HL-60 (cell line): ENCODE measurements at places on chromosomes 11 and 22.
A peak's percentile ranks its signal among the peaks of the same experiment; 100 is the strongest.

- no peak for DNase-seq
These were observed 124.4 kb downstream of the TEAD1 start for GRCh38 chr11:12798609-12799011.

DNA sequence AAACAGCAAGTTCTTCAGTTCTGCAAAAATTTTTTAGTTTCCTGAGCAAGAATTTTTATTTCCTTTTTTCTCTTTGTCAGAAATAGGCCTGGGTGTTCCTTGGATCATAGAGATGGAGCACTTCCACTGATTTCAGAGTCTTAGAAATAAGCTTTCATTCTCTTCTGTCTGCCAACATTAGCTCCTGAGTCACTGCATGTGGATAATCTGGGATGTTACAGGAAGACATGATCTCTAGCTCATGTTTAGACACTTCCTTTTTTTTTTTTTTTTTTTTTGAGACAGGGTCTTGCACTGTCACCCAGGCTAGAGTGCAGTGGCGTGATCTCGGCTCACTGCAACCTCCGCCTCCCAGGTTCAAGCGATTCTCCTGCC is 13.2 kb upstream of the TMEM218 start:
- peak; percentile 25 for DNase-seq

- DNase-seq, result peak; percentile 3
These were observed 505 bp downstream of the FAM227A start for GRCh38 chr22:38655519-38656255.

GRCh38 chr11:128240546-128240945 is 346.8 kb downstream of the ETS1 start:
- no peak for DNase-seq

GRCh38 chr11:2093575-2094353 is 45.4 kb downstream of the IGF2 start:
- DNase-seq, result no peak

DNA sequence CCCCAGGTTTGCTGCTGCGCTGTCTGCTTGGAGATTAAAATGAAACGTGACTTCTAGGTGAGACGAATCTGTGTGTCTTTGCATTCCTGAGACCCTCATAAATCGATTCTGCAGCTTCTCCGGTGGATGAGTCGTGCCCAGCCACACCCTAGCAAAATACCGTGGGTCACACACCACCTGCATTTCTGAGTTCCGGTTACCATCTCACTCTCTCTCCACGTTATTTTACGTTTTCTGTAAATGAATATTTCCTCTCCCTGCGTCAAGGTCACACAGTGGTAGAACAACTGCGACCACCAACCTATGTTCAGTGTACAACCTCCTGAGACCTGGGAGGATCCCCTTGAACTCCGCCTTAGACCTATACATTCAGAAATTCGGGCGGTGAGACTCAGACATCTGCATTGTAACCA is 1.1 kb downstream of the YWHAH start:
- DNase-seq, result no peak

DNA sequence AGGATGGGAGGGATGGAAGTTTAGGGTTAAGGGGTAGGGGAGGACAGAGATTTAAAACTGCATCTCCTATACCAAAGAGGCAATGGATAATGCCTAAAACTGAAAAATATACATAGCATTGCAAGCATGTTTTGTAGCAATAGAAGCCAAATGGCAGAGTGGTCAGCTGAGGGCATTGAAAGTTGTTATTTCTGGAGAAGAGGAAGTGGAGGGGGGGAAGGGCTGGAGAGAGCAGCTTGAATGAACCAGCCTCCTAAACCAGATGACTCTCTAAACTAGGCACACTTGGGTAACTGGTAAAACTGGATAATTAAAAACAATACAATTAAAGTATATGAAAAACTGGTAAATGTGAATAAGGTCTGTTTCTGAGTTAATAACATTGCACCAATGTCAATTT is 70.3 kb upstream of the TP53I11 start:
- no peak for DNase-seq

DNA sequence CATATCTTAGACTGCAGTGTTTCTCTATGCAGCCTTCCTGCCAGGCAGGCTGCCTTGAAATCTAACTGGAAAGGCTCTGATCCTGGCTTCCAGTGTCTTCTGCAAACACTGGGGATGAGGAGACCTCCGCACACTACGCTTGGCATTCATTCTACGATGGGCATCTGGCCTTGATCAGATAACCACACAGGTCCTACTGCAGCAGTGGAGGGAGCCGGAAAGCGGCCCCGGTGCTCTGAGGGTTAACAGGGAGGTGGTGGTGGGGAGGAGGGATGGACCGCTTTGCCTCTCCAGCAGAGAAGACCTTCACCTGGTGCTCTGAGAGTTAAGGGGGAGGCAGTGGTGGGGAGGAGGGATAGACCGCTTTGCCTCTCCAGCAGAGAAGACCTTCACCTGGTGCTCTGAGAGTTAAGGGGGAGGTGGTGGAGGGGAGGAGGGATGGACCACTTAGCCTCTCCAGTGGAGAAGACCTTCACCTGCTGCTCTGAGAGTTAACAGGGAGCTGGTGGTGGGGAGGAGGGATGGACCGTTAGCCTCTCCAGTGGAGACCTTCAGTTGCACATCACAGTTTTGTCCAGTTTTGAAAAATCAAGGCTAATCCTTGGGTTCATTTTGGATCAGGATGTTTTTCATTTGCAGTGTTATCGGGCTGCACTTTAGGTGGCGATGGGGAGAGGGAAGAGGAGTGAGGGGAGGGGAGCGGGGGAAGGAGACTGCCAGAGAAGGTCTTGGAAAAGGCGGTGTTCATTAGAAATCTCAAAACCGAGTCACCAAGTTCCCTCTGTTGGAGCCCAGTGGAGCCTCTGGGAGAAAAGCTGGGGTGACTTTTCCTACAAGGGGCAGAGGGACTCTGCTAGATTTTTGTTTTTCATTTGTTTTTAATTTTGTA is 5.6 kb downstream of the GAL start:
- DNase-seq, result no peak

- DNase-seq, result no peak
These were observed 27.9 kb downstream of the NAV2 start for GRCh38 chr11:19740586-19740985.

GRCh38 chr11:44931466-44931865 is 19.2 kb downstream of the TP53I11 start:
- no peak for DNase-seq

DNA sequence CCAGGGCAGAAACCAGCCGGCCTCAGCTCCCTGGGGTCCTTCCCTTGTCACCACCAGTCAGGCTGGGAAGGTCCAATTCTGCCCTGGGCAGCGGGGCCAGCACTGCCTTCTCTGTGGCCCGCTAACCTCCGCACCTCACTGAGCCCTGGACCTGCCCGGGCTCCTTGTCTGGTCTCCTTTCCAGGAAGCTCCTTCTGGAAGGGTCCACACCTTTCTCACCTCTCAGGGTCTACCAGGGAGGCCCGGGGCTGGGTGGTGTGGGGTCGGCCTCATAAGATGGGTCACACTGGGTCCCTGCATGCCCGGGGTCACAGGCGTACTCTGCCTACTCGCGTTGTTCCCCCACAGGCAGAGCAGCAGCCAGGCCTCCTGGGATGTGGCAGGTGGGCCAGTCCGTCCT is 69.0 kb downstream of the WNT7B start:
- DNase-seq, result no peak

DNA sequence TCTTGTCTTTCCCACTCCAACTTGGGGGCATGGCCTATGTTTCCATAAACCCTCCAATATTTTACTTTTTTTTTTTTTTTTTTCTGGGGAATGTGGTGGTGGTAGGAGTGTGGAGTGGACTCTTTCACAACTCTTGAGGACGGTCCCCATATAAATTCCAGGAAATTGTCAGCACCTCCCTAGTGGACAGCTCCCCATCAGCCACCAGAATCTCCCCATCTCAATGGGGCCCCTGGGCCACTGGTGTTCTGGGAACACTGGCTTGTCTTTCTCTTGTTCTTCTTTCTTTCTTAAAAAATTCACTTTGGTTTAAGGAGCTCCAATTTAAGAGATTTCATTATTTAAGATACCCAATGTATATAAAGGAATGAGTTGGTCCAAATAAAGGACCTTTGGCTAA is 74.1 kb downstream of the ADM start:
- no peak for DNase-seq

DNA sequence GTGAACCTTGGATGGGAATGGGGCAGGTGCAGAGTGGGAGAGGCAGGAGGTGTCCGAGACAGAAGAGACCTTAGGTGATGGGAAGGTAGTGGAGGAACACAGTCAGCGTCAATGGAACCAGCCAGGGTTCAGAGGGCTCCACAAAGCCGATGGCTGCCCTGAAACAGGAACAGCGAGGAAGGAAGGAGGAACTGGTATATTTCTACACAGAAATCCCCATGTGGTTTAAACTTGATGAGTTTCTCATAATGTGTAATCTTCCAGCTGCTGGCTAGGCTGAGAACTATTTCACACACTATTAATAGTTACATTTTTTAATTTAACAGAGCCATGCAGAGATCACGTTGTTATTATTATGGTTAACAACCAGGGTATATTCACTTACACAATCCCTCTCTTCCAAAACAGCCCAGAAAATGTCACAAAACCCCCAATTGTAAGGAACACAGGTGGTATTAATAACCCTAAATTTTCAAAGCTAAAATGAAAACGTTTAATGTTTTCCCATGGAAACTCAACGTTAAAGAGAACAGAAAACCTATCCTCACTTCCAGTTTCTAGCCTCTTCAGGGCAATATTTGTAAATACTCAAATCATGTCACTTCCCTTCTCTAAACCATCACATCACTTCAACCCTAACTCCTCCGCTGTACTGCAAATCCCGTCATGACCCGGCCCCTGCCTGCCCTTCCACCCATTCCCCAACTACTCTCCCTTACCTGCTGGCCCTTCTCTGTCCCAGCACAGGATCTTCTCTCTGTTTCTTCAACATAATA is 74.5 kb upstream of the ARFGAP3 start:
- no peak for DNase-seq

DNA sequence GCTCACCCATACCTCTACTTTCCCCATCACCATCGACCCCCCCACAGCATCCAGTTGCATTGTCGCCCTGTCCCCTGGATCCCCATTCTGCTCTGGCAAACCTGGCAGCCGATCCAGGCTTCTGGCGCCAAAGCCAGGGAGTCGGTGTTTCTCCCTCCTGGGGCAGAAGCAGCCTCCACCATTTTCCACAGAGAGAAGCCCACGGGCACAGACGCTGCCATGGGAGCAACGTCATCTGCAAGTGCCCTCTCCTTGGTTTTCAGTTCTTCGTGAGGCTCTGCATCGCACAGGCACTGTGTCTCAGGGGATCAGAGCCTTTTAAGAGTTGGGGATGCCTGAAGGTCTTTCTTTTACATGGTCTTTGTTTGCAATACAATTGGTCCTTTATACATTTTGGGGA is 2.3 kb downstream of the YPEL4 start:
- no peak for DNase-seq

- no peak for DNase-seq
These were observed 15.0 kb upstream of the CYB5R2 start for GRCh38 chr11:7688238-7688826.

DNA sequence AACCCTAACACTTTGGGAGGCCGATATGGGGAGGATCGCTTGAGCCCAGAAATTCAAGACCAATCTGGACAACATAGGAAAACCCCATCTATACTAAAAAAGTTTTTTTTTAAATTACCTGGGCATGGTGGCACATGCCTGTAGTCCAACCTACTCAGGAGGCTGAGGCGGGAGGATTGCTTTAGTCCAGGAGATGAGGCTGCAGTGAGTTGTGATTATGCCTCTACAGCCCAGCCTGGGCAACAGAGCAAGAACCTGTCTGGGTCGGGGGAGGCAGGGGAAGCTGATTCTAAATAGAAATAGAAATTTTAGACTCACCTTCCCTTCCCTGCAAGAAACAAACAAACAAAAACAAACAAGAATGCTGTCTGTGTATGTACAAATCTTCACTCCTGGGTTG is 52.9 kb upstream of the PRODH start:
- DNase-seq, result no peak

DNA sequence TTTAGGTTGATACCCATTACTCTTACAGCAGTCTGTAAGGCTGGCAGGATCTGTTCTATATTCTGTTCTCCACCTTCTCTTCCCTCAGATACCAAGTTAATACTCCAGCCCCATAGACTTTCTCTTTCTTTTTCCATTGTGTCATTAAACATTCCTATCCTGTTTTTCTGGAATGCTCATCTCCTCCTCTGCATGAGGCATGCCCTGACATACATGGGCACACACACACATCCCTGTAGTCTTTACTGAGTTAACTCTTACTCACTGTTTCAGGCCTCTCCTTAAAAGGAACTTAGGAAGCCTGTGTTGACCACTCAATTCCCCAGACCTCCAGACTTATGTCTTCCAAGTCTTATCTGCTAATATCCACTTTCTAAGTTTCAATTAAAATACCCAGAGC is 476.8 kb downstream of the METTL15 start:
- DNase-seq, result no peak

DNA sequence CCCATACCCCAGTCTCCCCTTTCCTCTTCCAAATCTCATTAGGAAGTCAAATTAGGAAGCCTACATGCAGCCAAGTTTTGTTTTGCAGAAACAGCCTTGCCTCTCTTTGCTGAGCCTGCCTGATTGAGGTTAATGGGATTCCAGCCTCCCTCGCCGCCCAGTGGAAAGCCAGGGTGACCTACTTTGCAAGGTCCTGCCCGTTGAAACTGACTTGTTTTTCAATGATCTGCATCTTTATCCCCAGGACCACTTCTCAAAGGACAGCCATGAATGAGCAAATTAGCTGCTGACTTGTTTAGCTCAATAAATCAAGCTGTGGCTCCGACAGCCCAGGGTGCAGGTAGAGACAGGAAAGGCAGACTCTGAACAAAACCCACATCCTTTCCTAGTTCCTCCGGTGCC is 110.4 kb downstream of the RRAS2 start:
- no peak for DNase-seq

DNA sequence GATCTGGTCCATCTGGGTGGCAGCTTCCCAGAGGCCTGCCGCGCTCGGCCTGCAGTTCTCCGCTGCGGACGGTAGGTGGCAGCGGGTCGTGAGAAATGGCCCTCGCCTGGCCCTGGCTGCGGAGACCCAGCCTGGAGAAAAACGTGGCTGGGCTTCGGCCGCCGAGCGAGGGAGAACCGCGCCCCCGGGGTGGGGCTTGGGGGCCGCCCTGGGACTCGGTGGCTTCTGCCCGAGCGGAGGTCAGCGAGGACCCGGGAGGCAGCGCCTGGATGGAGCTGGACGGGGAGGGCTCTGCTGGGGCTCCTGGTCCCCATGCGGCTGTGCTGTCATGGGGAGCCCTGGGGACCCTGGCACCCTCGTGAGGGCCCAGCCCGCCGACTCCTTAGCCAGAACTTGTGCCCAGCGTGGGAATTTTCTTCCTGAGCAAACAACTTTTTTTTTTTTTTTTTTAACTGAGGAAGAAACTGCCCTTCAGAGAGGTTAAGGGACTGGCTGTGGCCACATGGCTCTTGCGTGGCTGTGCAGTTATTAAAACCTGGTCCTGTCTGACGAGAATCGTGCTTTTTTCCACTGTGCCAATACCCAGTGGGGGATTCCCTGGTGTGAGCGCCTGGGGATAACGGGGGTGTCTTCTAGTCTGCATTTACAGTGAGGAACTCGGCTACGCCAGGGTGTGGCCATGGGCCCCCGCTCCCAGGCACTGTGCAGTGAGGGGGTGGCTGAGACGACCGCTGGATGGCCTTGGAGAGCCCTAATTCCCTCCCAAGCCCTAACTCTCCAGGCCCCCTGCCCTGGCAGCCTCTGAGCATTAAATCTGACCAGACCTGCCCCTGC is 535.6 kb downstream of the INSC start:
- peak; percentile 87 for DNase-seq

GRCh38 chr22:17903564-17904295 is 120.6 kb downstream of the MICAL3 start:
- DNase-seq, result no peak
